H4 (cell line): ENCODE measurements at places on chromosomes 11 and 22. TPM values are rescaled to one million over a fixed set of nuclear protein-coding genes. Genes with fewer than 3 reads are reported as not detected.

- peak; percentile 93 for DNase-seq
These were observed 61.9 kb downstream of the MED15 start for GRCh38 chr22:20569059-20570058.

DNA sequence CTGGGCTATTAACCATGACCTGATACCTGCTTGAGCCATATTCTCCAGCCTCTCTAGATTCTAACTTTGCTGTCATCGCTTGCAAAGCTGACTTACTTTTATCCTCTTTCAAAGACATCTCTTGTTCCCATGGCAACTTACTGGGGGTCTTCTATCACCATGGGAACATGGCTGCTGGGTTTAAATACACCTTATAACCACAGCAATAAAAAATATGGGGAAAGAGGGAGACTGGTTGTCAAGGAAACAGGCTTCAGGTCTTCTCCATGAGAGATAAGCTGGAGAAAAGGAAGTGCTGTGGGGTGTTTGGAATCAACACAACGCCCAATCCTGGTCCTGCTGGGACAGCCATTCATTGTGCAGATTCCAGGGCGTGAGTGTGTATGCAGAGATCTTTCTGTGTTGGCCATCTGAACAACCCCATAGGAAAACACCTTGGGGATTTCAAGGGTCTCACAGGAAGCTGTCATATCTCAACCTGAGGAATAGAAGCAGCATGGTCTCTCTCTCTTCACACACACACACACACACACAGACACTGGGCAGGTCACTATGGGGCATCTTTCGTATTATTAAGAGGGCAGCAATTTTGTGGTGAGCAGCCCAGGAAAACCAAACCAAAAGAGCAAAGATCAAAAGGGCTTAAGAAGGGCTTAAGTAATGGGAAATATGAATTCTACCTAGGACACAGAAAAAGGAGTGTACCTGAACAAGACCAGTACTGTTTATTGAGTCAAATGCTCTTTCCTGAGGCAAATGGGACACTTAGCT lies 344.7 kb upstream of the NCAM1 start:
- no peak for DNase-seq

The ST14 gene
- 0.02 and 0.10 TPM in 2 replicates for total RNA-seq

DNA sequence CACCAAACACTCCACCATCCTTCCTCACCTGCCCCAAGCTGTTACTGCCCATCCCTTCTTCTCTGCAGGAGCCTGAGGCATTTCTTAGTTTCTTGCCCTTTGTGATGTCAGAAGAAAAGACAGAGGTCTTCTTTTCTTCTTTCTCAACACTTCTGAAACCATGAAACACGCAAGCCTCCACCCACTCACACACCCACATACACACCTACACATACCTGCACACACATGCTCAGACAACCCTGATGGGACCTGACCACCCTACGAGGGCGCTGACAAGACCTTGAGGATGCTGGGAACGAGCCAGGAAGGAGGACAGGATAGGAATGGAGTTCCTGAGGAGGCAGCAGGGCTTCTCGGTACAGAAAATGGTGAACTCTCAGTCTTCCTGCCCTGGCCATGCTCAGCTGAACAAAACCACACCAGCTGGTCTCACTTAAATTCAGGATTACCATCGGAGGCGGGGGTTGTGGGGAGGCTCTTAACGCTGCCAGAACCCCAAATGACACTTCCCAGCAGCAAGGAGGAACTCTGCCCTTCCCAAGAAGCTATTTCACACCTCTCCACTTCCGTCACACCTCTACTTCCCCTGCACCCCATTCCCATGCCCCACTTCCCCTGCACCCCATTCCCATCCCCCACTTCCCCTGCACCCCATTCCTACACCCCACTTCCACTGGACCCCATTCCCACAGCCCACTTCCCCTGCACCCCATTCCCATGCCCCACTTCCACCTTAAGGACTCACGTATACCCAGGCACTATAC lies 41.0 kb downstream of the CSF2RB start:
- no peak for DNase-seq
